Bronchial smooth muscle cell (primary cell): ENCODE measurements at places on chromosomes 11 and 22. TPM values are rescaled to one million over a fixed set of nuclear protein-coding genes. Genes with fewer than 3 reads are reported as not detected.

The KLHL35 gene
- 0.43 and 2.5 TPM in 2 replicates for total RNA-seq

The CHADL gene
- total RNA-seq, result 1.5 and 2.0 TPM in 2 replicates

The C11orf91 gene
- not detected in 2 replicates for total RNA-seq

The BIRC3 gene
- total RNA-seq, result 0.47 and 1.5 TPM in 2 replicates

The SPON1 gene
- total RNA-seq, result under 0.01 TPM in 2 replicates

The KIAA1671 gene
- under 0.01 TPM in 2 replicates for total RNA-seq

The VSIG2 gene
- total RNA-seq, result 0.09 and 0.16 TPM in 2 replicates

The SCGB1C1 gene
- not detected in 2 replicates for total RNA-seq

The APOC3 gene
- not detected in 2 replicates for total RNA-seq

The DMC1 gene
- total RNA-seq, result 6.9 and 8.0 TPM in 2 replicates

The TTC17 gene
- 65.4 and 90.8 TPM in 2 replicates for total RNA-seq

The SPDYC gene
- total RNA-seq, result not detected in 2 replicates

The CCDC15 gene
- 0.43 and 0.63 TPM in 2 replicates for total RNA-seq

The KRTAP5-8 gene
- total RNA-seq, result not detected in 2 replicates
